DMS79 (cell line): ENCODE measurements at places on chromosomes 13 and 19.

DNA sequence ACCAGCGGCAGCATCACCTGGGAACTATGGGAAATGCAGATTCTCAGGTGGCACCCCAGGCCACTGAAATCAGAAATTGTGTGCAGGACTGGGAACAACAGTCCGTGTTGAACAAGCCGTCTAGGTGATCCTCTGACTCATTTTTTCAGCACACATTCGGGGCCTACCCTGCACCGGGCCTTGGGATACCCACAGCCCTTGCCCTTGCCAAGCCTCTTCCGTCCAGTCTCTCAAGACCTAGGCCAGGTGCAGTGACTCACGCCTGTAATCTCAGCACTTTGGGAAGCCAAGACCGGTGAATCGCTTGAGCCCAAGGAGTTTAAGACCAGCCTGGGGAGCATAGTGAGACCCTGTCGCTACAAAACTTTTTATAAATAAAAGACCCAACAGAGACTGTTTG, 18.3 kb downstream of the TGFB1 start:
- no peak for DNase-seq

DNA sequence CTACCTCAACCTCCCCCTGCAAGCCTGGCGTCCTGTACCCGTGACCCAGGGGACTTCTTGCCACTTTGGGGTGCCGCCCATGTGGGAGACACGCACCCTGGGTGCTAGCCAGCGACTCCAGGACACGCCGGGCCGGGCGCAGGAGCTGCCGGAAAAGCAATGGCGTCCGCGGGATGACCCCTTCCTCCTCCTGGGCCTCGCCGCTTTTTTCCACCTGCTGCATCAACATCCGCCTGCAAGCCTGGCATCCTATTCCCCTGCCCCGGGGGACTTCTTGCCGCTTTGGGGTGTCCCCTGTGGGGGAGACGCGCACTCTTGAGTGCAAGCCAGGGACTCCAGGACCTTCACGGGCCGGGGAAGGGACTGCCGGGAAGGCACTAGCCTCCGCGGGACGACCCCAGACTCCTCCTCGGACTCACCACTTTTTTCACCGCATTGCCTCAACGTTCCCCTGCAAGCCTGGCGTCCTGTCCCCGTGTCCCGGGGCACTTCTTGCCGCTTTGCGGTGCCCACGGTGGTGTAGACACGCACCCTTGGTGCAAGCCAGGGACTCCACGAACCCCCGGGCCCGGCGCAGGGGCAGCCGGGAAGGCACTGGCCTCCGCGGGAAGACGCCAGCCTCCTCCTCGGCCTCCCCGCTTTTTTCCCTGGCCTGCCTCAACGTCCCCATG, 237.8 kb downstream of the TUBA3C start:
- no peak for DNase-seq

GRCh38 chr19:18278521-18279265, 2.7 kb downstream of the JUND start:
- DNase-seq: no peak

- DNase-seq: no peak
These were observed 78.3 kb upstream of the IPO5 start for GRCh38 chr13:97875218-97875617.

- DNase-seq: no peak
These were observed 188.0 kb downstream of the RGCC start for GRCh38 chr13:41645331-41645730.

DNA sequence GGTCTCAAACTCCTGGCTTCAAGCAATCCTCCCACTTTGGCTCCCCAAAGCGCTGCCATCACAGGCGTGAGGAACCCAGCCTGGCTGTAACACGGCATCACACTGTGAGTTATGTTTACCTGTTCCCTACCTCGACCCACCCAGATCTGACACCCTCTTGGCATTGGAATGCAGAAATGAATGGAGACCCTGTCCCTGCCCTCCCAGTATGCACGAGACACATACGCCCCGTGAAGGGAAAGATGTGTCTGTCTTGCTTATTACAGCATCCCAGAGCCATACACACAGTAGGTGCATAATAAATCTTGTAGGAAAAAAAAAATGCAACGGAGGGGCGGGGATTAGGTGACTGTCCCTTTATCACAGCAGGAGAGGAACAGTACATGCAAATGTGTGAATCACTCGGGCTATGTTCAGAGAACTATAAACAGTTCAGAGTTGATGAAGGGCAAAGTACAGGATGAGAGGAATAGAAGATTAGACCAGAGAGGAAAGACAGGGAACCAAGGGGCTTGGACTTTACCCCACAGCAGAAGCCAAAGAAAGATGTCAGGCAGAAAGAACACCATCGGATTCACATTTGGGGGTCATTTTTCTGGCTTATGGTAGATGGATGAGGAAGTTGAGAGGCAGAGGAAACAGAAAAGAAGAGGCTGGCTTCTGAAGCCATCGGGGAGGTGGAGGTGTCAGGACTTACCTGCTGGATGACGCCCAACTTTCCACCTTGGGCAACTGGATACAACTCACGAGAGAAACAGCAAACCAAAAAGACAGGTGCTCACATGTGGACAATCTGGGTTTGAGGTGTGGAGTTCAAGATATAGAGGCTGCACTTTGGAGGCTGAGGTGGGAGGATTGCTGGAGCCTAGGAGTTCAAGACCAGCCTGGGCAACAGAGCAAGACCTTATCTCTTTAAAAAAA, 94.3 kb downstream of the INSR start:
- DNase-seq: no peak

DNA sequence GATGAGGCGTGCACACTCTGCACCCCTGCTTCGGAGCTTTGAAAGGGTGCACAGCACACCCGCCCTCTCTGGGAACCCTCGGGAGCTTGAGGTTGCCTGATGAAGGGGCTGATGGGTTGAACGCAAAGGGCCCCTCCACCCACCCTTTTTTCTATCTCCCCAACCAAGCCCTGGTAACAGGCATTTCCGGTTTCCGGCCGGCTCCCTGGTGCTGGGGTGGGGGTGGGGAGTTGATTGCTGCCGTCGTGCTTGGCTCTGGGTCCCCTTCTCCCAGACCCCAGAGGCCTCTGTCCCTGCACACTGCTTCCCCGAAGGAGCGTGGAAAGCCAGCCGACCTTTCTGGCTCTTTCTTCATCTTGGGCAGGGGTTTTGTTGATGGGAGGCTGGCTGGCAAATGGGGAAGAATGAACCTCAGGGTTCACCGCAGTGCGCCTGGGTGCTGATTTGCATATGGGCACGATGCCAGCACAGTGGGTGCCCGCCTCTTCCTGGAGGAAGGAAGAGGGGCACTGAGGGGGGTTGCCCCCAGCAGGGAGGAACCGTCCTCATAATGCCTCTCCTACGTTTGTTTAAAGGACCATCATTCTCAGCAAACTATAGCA, 29.1 kb downstream of the VAV1 start:
- DNase-seq: peak; percentile 59

GRCh38 chr19:33158365-33158764, 26.5 kb downstream of the WDR88 start:
- no peak for DNase-seq

DNA sequence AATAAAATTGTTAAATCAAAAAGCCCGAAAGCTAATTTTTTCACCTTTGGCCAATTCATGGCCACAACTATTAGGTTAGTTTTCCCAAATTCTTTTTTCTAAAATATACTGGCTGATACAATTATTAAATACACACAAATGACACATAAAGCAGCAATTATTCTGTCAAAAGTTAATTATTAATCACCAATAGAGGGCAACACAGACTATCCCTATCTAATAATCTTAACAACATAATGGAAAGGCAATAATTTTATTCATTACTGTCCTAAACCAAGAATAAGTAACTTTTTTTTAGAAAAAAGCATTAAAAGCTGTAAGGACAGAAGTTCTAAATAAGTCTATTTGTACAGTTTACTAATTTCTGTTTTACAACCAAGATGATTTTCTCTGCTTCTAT, 51.7 kb downstream of the KATNAL1 start:
- no peak for DNase-seq

GRCh38 chr19:28063702-28064101, 1149.2 kb downstream of the UQCRFS1 start:
- no peak for DNase-seq

GRCh38 chr13:54657588-54657987, 1629.0 kb downstream of the OLFM4 start:
- no peak for DNase-seq

DNA sequence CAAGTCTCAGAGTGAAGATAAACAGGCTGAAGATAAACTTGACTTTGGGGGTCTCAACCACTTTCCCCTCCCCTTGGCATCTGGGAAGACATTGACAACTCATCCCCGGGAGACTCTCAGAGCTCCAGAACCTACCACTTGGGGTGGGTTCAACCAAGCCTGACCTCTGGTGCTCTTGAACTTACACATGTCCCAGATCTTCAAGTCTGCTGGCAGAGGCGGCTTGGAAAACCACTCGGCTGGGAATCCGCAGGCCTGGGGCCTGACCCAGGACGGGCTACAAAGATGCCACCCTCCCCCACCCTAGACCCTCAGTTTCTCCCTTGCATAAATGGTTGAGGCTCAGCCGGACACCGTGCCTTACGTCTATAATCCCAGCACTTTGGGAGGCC, 512 bp downstream of the LRRC8E start:
- DNase-seq: no peak

DNA sequence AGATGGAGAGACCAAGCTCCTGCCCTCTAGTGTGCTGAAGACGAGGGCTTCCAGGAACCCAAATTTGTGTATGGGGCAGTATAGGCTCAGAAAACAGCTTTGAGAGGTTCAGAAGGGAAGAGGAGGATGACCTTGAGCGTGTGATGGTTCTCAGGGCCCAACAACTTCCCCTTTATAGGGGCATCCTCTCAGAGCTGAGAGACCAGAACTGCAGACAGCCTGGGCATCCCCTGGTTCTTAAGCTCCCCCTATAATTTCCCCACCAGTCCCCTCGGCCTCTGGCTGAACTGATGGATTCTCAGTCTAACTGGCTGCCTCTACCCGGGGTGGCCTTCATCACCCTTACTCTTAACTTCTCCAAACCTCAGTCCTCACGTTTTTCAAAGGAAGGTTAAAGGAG, 167.5 kb downstream of the URI1 start:
- DNase-seq: no peak

GRCh38 chr19:18310118-18310909, 12.6 kb downstream of the LSM4 start:
- DNase-seq: no peak

- no peak for DNase-seq
These were observed 7.1 kb downstream of the ARID3A start for GRCh38 chr19:932648-933552.

DNA sequence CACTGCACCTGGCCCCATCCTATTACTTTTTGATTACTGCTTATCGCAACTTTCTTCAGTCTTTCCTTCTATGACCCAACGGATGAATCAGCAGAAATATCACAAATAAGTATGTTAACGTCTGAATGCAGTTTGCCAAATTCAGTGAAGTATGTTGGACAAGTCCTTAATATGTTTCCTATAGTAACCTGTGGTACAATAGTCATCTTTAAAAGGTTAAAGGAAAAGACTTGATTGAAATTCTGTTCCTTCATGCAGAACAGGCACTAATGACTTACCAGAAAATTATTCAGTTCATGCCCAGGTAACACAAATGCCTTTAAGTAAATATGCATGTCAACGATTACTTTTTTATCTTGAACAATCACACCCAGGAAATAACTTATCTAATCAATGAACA, 242.6 kb downstream of the KCTD12 start:
- no peak for DNase-seq

DNA sequence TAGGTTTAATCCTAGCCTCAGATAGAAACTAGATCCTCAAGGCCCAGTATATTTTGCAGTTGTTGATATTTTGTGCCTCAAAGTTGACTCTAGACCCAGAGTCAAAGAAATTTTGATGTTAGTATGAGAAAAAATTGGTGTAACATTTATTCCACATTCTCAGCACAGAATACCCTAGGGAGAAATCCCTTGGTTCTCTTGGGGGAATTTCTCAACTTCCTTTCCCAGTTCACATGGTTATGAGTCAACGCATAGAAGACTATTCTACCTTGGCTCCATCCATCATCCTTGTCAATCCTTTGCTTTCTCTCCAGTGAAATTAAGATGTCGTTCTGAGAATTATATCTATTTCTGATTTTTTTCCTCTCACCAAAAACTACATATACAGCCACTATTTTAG, 145.3 kb downstream of the POSTN start:
- DNase-seq: no peak

- DNase-seq: no peak
These were observed 4.2 kb upstream of the B3GLCT start for GRCh38 chr13:31195616-31196015.

DNA sequence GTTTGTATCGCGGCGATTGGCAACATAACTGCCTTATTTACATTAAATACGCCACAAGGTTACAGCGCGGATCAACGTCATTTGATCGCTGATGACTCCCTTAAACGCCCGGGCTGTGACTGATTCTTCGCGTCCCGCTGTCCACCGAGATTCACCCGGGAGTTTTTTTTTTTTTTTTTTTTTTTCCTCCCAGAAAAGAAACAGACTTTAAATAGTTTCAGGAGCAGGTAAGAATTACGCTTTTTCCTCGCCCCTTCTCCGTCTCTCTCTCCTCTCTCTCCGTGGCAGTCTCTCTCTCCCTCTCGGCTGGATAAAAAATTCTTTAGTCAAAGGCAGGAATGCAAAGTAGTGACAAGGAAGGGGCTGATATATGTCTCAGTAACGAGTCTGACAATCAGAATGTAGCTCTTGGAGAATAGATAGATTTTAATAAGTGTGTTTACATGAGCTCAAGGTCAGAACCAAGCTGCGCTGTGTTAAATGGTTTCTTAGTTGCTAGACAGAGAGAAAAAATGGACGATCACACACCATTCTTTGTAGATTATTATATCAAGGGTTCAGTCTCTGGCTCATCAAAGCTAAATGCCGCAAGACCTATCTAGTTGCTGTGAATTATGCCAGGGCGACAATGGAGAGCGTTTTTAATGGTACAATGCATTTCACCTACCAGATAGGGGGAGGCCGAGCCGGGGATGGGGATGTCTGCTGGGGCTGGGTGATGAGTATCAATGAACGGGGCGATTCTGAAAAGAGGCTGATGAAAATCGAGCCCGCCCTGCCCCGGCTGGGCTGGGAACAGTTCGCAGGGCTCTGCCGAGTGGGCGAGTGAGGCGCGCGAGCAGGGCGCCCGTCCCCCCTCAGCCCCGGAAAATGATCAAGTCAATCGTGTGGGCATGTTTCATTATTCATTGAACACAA, 147.2 kb upstream of the ZNF536 start:
- peak; percentile 44 for DNase-seq

DNA sequence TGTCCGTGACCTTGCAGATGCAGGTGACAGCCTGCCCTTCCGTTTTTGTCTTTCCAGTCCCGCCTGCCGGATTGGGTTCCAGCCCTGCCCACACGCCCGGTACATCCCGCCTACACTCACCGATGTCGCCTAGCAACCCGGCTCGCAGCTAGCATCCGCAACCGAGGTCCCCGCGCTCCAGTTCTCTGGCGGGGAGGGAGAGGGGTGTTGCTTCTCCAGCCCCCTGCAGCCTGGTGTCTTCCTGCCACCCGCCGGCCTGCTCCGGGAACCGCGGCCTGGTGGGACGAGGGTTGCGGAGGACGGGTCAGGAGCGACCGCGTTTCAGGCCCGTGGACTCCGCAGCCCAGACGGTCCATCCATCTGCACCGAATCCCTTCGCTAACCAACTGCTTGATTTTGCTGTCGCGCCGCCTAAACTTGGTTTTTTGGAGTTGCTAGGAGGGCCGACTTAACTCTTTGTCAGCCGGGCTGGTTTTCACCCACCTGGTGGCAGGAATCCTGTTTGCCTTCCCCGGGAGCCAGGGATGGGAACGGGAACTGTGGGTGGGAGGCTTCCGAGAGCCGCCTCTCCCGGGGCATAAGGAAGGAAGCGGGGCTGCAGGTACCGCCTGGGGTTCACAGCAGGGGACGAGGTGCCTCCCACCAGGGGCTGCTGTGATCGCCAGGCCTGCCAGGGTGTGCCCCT, 15.4 kb upstream of the MATK start:
- DNase-seq: peak; percentile 45
